ENCODE measurements at places on chromosomes 6 and 20. TPM values are rescaled to one million over a fixed set of nuclear protein-coding genes. Genes with fewer than 3 reads are reported as not detected.

The GATA5 gene
- total RNA-seq, result not detected

The IL17A gene
- not detected for total RNA-seq

The RRAGD gene
- 1.3 TPM for total RNA-seq

The PRL gene
- not detected for total RNA-seq

The CALHM6 gene
- total RNA-seq, result 0.44 TPM

The OOEP gene
- not detected for total RNA-seq

The LY6G6F gene
- not detected for total RNA-seq

The CCDC170 gene
- total RNA-seq, result 0.44 TPM

The DEF6 gene
- total RNA-seq, result 0.87 TPM

The TIAM2 gene
- total RNA-seq, result 33.7 TPM

The CDH26 gene
- 0.50 TPM for total RNA-seq
